ENCODE measurements at places on chromosomes 12 and 14. TPM values are rescaled to one million over a fixed set of nuclear protein-coding genes. Genes with fewer than 3 reads are reported as not detected.

KRT72 gene
- total RNA-seq: not detected

RPL6 gene
- total RNA-seq: 1,690 TPM

NDRG2 gene
- total RNA-seq: 1.5 TPM

GRCh38 chr14:68157971-68158371 is 338.4 kb downstream of the RAD51B start:
- DNase-seq: no peak

DNA sequence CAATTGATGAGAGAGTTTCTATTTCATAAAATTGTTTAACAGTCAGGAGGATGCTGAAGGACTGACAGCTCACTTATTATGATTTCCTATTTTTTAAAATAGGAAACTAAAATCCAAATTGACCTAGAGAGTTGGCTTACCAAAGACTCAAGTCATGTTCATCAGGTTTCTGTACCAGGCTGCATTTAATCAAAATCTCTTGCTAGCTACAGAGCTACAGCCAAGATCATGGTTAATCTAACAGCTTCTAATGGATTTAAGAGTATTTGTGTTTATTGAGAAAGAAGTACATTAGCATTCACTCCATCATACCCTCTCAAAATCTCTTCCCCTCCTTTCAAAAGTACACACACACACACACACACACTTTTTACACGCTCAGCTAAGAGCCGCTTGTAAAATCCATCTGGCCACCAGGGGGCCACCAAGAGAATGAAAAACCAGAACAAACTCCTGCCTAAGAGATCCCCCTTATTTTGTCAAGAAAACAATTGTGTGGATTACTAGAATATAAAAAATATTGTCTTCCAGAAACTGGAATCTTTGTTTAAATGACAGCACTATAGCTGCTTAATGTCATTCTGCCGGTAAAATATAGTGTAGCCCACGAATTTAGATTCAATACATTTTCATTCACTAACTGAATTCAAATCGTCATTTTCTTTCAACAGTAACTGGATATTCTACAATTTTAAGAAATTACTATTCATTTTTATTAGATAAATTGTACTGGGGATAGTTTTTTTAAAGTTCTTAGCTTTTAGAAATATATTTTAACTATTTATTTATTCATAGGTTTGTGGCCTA is 334.0 kb downstream of the BTG1 start:
- peak; percentile 35 for DNase-seq

- DNase-seq: no peak
These were observed 427.1 kb downstream of the RPS29 start for GRCh38 chr14:49159081-49159480.

- DNase-seq: no peak
These were observed 135.7 kb upstream of the SLC16A7 start for GRCh38 chr12:59459966-59460660.

DNA sequence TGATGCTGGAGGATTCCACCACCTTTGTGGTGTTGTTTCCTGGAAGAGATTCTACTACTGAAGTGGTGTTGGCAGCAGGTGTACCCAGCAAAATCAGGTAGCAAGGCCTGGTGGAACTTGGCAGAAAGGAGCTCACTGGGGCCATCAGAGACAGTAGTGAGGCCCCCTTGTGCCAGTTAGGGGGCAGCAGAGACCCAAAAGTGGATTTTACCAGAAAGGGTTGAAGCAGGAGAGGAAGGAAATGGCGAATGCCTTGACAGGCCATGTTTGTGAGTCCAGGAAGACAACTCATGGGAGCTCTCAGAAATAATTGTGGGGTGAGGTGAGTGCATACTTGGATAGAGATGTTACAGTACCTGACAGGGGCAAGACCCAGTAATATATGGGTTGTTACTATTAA is 137.7 kb upstream of the FGD4 start:
- no peak for DNase-seq

DNA sequence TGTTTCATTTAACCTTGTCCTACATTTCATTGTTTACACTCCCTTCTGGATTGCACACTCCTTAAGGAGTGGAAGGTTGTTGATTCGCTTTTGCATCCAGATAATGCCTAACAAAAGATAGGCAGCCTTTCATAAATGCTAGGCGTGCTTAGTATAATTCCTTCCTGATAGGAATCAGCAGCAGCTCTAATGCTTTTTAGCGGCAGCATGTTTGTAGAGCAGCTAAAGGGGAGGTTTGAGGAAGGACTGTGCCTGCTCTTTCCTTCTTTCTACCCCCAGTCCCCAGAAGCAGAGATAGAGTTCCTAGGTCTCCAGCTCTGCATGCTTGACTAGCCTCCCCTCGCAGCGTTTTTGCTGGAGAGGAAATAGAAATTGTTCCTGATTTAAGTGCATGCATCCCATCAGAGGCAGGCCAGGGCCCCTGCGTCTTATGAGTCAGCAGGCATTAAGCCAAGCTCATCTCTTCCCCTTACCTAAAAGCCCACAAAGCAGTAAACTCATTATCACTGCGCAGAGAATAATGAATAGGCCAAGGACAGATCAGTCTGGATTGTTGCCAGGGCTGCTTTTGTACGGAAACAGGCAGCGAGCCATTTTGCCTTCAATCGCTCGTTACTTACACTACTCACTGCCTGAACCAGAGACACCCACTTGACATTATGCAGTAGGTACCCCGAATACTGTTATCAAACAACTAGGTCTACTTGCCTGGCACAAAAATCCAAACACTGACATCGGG is 14.0 kb upstream of the TBPL2 start:
- no peak for DNase-seq

Measured in activated T-helper 1 cell treated with anti-CD3 and anti-CD28 coated beads, Interleukin-12 subunit alpha, Interleukin-12 subunit beta, Interleukin-2, Interleukin-4 antibody, amounts not matched to agents 30 ng/mL and 10 ng/mL and 1 ng/mL, durations not matched to agents 14 hours and 24 hours and 36 hours (primary cell).